ENCODE measurements at places on chromosomes 2 and 18.

DNA sequence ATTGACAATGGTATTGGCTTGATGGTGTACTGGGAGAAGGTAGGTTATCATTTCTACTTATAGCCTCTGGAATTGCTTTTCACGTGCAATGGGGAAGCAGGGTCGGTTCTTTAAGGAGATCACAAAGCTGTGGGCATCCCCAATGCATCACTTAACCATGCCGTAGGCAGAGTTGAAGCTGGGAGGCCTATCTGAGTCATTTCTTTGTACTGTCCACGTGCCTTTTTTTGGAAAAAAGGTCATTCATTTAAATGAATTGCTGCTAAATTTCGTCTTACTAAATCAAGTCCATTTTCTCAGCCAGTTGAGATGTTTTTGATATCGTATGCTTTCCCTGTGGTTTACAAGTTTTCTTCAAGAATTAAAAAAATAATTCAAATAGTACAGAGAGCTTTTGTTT is 17.2 kb upstream of the GYPC start:
- no peak for DNase-seq

GRCh38 chr18:2192562-2192961 is 378.7 kb downstream of the METTL4 start:
- no peak for DNase-seq

DNA sequence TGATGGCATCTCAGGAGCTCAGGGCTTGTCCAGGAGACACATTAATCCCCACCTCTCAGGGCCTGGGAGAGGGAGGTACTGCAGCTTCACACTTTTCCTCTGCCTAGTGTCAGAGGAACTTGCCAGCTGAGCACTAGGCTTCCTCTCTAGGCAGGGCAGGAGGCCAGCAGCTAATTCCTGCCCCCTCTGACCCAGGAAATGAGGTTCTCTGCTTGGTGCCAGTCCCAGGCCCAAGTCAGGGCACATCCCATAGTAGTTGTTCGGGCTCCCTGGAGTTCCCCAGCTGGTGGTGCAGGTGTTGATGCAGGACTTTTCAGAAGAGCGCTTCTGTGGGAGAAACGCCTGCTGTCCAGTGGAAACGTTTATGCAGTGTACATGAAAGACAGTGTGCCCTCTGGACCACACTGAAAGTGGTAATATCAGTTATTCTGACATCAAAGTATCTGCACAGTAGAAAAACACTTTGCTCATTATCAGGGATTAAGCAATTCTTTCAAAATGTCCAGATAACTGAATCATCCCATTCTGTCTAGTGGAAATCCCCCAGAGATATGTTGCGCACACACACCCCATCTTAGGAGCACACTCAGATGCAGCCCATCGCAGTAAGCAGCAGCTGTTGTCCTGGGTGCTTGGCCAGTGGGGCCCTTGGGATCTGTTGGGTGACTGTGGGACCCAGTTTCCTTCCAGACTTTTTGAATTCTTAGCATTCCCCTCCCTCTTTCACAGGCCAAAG is 17.8 kb upstream of the SCLY start:
- DNase-seq: no peak

DNA sequence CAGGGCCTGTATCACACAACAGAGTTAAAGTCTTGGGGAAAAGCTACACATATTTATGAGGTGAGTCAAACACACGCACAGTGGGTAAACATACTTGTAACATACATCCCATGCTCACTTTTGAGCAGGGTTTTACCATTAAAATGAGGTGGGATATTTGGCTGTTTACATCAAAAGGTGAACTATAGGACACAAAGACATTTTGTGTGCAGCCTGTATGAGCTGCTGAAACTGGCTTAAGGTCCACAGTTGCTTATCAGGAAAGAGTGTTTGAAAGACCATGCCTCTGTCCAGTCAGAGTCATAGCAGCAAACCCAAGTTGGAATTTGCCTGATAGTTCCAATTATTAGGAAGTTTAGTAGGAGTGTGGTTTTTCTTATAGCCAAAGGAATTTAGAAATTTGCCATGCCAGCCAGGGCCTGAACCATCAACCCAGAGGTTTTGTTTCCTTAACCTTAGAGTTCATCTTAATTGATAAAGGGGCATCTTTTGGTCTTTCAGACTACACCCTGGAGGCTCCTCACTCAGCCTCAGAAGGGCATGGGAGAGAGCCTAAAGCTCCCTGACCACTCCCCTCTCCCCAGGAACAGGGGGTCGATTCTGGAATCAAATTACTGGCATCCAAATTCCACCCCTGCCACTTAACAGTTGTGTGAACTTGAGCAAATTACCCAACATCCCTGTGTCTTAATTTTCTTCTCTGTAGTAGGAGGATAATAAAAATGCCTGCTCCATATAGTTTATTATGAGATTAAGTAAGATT is 29.9 kb upstream of the L3MBTL4 start:
- DNase-seq: no peak

DNA sequence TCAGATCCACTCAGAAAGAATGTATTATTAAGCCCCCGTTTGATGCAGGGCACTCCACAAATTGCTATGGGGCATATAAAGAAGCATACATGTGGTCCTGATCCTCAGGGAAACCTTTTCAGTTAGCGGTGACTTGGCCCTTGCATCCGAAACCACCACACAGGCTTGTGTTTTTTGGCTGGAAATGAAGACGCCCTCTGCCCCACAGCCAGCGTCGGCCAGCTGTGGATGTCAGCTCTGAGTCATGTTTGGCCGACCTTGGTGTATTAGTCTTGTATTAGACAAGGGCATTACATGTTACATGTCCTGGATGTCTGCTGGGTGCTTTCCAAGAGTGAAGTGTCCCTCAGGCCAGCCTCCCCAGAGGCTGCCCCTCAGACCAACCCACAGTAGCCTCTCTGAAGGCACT is 107.6 kb upstream of the MAP3K20 start:
- no peak for DNase-seq

- DNase-seq: no peak
Observed at GRCh38 chr18:25985707-25986394, 104.6 kb downstream of the SS18 start.
